Endothelial cell of coronary artery (primary cell): ENCODE measurements at places on chromosomes 6 and 20. TPM values are rescaled to one million over a fixed set of nuclear protein-coding genes. Genes with fewer than 3 reads are reported as not detected.

The BTN1A1 gene
- total RNA-seq, result not detected in 2 replicates

The DOK5 gene
- 0.36 and 1.2 TPM in 2 replicates for total RNA-seq

The LPIN3 gene
- total RNA-seq, result 0.90 and 2.4 TPM in 2 replicates

The SEL1L2 gene
- total RNA-seq, result not detected in 2 replicates

The RAB44 gene
- total RNA-seq, result under 0.01 TPM in 2 replicates

The ELOVL4 gene
- 0.94 and 1.6 TPM in 2 replicates for total RNA-seq

The HLA-DMB gene
- total RNA-seq, result 0.27 TPM in 1 of 2 replicates, not detected in the other

The RSPH3 gene
- 1.5 and 3.2 TPM in 2 replicates for total RNA-seq

The ZNF165 gene
- total RNA-seq, result 0.19 and 0.36 TPM in 2 replicates

The TULP1 gene
- total RNA-seq, result not detected in 2 replicates

The PSORS1C2 gene
- total RNA-seq, result not detected in 2 replicates

The PHACTR1 gene
- 4.1 and 4.6 TPM in 2 replicates for total RNA-seq

The WFDC10B gene
- not detected in 2 replicates for total RNA-seq

The SNAI1 gene
- total RNA-seq, result 1.5 and 2.9 TPM in 2 replicates

The DDX27 gene
- 25.6 and 30.5 TPM in 2 replicates for total RNA-seq

The OTOR gene
- not detected in 2 replicates for total RNA-seq

The DNMT3B gene
- total RNA-seq, result 2.1 and 2.6 TPM in 2 replicates

The TASP1 gene
- 8.5 and 9.6 TPM in 2 replicates for total RNA-seq

The DUSP15 gene
- not detected in 2 replicates for total RNA-seq

The HTR1B gene
- total RNA-seq, result 20.4 and 22.2 TPM in 2 replicates

The STMND1 gene
- not detected in 2 replicates for total RNA-seq

The NHSL1 gene
- 16.1 and 21.8 TPM in 2 replicates for total RNA-seq
